ENCODE measurements at places on chromosomes 7 and 10.

DNA sequence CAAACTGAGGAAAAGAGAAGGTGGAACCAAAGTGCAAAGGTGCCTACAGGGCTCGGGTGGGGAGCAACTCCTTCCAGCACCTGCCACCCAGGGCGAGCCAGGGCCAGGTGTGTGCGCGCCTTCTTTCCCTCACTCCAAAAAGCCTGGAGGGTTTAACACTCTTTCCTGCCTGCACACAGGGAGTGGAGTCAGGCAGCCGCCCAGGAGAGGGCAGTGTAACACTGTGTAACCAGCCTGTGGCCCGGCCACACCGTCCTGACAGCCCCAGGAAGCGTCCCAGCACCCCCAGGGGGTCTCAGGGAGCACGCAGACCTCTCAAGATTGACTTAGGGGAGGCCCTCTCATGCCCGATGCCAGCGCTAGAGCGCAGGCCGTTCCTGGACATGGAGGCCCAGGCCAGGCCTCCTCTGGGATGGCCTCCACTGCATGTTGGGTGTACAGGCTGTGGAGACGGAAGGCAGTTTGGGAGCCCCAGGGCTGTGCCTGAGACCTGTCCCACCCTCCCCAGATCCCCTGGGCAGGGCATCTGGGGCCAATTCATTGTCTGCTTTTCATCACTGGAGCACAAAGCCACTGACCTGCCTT lies 13.4 kb downstream of the BRI3 start:
- DNase-seq, result peak; percentile 83

DNA sequence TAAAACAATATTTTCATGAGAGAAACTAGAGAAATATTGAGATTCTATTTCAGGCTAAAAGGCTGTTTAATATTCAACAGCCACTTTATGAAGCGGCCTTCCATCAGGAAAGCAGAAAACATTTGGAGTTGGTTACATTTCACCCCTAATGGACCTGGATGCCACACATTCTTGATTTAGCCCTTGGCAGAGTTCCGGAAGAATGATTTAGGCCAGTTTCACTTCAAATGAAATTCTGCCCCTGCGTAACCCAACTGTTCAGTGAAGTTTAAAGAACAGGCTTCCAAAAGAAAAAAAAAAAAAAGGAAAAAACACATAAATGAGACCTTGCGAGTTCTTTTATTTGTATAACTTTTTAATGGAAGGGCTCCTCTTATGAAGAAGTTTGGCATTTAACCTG lies 239.2 kb upstream of the AKR1E2 start:
- no peak for DNase-seq

- DNase-seq, result no peak
Measured at GRCh38 chr10:62852961-62853702, 37.0 kb upstream of the EGR2 start.

DNA sequence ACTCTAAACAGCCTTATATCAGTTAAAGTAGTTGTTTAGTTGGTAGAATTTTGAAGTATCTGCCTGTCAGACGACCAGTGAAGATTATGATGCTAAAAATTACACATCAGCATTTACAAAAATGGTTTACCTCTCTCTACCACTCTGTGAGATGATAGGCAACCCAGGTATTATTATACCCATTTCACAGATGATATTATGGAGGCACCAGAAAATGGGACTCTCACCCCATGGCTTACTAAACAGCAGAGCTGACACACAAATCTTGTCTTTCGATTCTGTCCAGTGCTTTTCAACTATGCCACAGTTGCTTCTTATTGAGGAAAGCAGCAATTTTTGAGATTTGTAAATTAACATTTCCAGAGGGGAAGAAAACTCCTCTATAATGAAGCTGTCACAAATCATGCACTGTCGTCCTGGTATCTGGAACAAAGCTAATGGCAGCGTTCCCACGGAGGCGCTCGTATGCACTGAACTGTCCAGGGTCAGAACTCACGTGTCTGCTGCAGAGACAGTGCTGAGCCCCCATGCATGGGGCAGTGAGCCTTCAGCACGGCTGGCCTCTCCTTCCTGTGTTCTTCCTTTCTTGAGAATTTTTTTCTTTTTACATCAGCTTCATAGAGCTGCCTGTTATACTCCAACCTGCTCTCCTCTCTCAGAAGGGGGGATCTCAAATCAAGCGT lies 381.1 kb downstream of the SDK1 start:
- no peak for DNase-seq

- DNase-seq, result no peak
Measured at GRCh38 chr7:90777465-90777864, 181.3 kb downstream of the CDK14 start.

DNA sequence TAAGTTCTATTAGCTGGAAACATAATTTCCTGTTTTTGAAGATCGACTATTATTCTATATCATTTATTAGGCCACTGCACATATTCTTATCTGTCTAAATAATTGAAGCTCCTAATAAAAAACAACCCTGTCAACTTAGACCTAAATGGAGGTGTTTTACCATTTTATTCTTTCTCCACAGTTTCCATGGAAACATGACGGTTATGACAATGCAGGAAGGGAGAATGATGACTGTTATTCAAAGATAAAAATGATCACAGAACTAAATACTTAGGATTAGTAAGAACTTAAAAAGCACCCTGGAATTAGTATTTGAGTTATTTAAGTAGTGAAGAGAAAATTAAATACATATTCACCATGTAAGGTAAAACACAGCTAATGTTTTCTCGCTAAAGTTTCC lies 119.9 kb upstream of the DKK1 start:
- DNase-seq, result no peak

- no peak for DNase-seq
Measured at GRCh38 chr10:119319161-119319919, 112.0 kb downstream of the GRK5 start.
